Endothelial cell of coronary artery (primary cell): ENCODE measurements at places on chromosomes 1 and 21. TPM values are rescaled to one million over a fixed set of nuclear protein-coding genes. Genes with fewer than 3 reads are reported as not detected.

The LENEP gene
- total RNA-seq = 0.18 TPM in 1 of 2 replicates, not detected in the other

The NEK7 gene
- total RNA-seq = 110 and 150 TPM in 2 replicates

The EXOSC10 gene
- total RNA-seq = 48.7 and 49.9 TPM in 2 replicates

The TMEM82 gene
- not detected in 2 replicates for total RNA-seq

The DHCR24 gene
- total RNA-seq = 20.5 and 48.0 TPM in 2 replicates

The WLS gene
- 126 and 128 TPM in 2 replicates for total RNA-seq

The EBNA1BP2 gene
- 103 and 141 TPM in 2 replicates for total RNA-seq

The ABCG1 gene
- 41.6 and 50.8 TPM in 2 replicates for total RNA-seq

The IRF6 gene
- 3.0 and 7.9 TPM in 2 replicates for total RNA-seq

The TFF2 gene
- total RNA-seq = not detected in 2 replicates

The CLDN14 gene
- 0.18 and 10.0 TPM in 2 replicates for total RNA-seq

The SF3B4 gene
- total RNA-seq = 8.8 and 11.9 TPM in 2 replicates

The FCRL1 gene
- total RNA-seq = not detected in 2 replicates

The OR2L3 gene
- total RNA-seq = not detected in 2 replicates

The ITLN2 gene
- 0.18 and 1.3 TPM in 2 replicates for total RNA-seq

The PRR9 gene
- not detected in 2 replicates for total RNA-seq

The C21orf91 gene
- 3.9 and 4.3 TPM in 2 replicates for total RNA-seq

The SIM2 gene
- total RNA-seq = under 0.01 TPM in 1 of 2 replicates, not detected in the other

The HSD3B2 gene
- not detected in 2 replicates for total RNA-seq

The KRTAP19-7 gene
- total RNA-seq = not detected in 2 replicates

The SDHB gene
- 144 and 147 TPM in 2 replicates for total RNA-seq

The GBP2 gene
- total RNA-seq = 29.8 and 52.1 TPM in 2 replicates

The CR1L gene
- not detected in 2 replicates for total RNA-seq

The FMO3 gene
- total RNA-seq = 0.28 TPM in 1 of 2 replicates, not detected in the other

The FOXO6 gene
- total RNA-seq = 0.18 and 0.19 TPM in 2 replicates

The PROK1 gene
- not detected in 2 replicates for total RNA-seq

The LCK gene
- 0.09 TPM in 1 of 2 replicates, not detected in the other for total RNA-seq

The DMBX1 gene
- total RNA-seq = not detected in 2 replicates

The IFI44 gene
- total RNA-seq = 11.1 and 18.2 TPM in 2 replicates

The THEMIS2 gene
- 3.1 and 3.4 TPM in 2 replicates for total RNA-seq

The EFNA3 gene
- 1.0 and 1.6 TPM in 2 replicates for total RNA-seq

The LCE2B gene
- total RNA-seq = not detected in 2 replicates

The DMRTA2 gene
- total RNA-seq = not detected in 2 replicates

The USP24 gene
- 33.4 and 40.6 TPM in 2 replicates for total RNA-seq

The FRRS1 gene
- total RNA-seq = 0.94 and 2.1 TPM in 2 replicates

The HCRTR1 gene
- 0.28 and 0.54 TPM in 2 replicates for total RNA-seq

The THRAP3 gene
- total RNA-seq = 85.6 and 102 TPM in 2 replicates

The MPZ gene
- total RNA-seq = 0.54 and 1.2 TPM in 2 replicates

The MATN1 gene
- not detected in 2 replicates for total RNA-seq

The MIXL1 gene
- total RNA-seq = not detected in 2 replicates
